ENCODE measurements at places on chromosomes 6 and 20.

DNA sequence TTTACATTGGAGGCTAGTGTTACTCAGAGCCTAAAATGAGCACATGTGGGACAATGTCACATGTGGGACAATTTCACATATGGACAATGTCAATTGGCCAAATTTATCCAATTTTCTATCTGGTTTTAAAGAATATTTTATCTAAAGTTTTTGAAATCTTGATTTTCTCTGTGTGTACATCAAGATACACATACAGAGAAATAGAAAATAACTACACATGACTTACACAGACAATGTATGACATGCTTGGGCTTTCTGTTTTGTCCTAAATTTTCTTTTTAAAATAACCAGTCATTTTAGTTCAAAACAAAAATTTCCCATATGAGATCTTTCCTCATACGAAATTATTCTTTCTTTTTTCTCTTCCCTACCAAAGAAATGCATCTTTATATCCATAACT lies 24.6 kb downstream of the GGTLC1 start:
- DNase-seq = no peak

DNA sequence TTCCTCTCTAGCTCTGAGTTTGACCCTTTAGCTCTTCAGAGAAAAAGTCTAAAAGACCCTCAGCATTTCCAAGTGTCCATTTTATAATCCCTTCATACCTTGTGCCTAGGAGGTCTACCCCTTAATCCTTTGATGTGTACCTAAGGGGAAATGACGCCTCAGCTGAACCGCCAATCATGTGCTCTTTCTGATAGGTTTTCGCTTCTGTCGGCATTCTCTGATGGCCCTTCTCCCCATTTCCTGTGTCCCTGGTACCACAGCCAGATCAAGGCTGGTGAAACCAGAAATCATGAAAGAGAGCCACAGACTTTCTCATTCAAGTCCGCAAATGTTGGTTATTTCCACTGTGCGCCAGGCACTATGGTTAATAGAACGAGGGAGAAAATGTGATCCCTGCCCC lies 333.9 kb downstream of the FARS2 start:
- DNase-seq = no peak

- no peak for DNase-seq
Observed at GRCh38 chr6:135637701-135638100, 140.2 kb upstream of the AHI1 start.

DNA sequence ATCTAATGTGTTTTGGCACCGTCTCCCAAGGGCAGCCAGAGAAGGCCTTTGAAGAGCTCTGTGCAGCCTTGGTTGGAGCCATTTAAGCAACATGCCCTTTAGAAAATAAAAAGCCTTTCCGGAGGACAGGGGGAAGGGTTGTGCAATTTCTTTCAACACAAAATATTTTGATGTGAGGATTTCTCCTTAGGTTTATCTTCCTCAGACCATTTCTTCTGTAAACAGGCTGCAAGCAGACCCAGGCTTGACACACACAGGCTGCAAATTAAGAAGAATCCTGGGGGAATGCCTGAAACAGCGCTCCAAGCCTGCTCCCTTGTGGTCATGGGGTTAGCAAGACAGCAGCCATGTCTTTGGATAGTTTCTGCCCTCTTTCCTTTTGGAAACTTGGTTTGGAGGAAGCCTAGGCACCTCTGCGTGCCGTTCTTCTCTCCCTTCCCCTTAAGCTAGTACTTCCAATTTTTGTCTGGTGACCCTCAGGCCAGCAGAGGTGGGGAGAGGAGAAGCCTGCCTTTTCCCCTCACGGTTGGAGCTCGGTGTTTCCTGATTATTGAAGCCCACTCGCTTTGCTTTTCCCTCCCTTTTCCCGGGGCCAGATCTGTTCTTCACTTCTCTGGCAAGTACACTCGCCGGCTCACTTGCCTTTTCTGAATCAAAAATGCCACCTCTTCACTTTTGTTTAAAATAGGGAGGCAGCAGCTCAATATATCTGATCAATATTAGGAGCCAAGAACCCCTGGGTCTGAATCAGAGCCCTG lies 39.6 kb upstream of the NOX3 start:
- DNase-seq = no peak

- DNase-seq = no peak
Observed at GRCh38 chr6:116017546-116018295, 43.0 kb downstream of the FRK start.

DNA sequence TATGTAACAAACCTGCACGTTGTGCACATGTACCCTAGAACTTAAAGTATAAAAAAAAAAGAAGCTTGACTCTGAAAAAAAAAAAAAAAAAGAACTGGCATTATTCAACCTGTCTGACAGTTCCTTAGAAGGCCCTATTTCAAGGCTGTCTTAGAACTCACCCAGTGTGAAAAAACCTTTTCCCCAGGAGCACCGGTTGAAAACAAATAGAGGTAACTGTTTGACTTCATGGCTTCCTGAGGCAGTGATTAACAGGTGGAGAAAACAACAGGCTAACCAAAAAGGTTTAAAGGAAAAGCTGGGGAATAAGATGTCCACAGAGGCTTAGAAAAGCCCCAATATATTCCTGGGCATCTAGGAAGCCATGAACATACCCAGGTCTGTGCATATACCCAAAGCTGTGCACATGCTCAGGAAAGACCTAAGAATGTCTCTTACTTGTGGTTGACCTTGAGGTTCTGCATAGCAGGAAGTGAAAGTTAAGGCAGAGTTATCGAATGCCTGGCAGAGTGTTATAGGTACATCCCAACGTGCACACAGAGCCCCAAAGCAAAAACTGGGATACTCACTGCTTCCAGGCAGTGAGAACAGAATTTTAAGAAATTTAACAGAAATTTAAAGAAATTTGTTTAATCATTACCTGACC lies 7.0 kb downstream of the UQCC1 start:
- DNase-seq = no peak

GRCh38 chr6:13847326-13848050 lies 33.1 kb upstream of the MCUR1 start:
- DNase-seq = no peak

GRCh38 chr20:25223765-25224720 lies 23.8 kb upstream of the PYGB start:
- DNase-seq = no peak

DNA sequence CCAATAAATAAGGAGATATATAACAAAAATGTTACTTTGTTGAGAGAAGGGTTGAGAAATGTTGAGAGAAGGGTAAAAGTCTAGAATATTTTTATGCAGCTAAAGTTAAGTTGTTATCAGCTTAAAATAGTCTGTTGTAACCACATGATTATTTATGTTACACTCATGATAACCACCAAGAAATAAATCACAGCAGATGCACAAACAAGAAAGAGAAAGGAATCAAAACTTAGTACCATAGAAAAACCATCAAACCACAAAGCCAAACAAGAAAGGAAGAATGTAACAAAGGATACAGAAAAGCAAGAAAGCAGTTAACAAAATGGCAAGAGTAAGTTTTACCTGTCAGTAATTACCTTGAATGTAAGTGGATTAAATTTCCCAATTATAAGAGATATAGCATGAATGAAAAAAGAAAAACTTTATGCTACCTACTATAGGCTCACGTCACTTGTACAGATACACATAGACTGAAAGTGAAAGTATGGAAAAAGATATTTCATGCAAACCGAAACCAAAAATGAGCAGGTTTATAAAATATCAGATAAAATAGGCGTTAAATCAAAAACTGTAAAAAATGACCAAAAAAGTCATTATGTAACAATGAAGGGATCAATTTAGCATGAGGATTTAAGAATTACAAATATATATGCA lies 93.6 kb downstream of the STXBP5 start:
- no peak for DNase-seq

DNA sequence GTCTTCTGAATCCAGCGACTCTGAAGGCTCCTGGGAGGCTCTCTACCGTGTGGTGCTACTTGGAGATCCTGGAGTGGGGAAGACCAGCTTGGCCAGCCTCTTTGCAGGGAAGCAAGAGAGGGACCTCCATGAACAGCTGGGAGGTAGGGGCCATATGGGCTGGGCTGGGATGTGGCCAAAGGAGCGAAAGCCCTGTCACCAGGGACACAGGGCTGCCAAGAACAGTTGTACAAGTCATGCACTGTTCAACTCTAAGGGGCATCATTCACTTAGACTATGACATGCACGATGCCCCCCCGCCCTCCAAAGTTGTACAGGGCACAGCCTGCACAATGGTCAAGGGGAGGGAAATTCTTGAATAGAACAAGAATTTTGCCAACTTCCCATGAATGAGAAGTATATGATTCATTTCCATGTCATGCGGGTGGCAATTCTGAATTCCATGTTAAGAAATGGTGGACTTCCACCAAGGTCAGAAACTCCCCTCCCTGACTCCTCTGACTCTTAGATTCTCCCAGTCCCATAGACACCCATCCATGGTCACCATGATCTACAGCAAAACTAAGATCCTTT lies 1.6 kb downstream of the REM1 start:
- no peak for DNase-seq

- no peak for DNase-seq
Observed at GRCh38 chr6:163146036-163146435, 268.5 kb upstream of the QKI start.

DNA sequence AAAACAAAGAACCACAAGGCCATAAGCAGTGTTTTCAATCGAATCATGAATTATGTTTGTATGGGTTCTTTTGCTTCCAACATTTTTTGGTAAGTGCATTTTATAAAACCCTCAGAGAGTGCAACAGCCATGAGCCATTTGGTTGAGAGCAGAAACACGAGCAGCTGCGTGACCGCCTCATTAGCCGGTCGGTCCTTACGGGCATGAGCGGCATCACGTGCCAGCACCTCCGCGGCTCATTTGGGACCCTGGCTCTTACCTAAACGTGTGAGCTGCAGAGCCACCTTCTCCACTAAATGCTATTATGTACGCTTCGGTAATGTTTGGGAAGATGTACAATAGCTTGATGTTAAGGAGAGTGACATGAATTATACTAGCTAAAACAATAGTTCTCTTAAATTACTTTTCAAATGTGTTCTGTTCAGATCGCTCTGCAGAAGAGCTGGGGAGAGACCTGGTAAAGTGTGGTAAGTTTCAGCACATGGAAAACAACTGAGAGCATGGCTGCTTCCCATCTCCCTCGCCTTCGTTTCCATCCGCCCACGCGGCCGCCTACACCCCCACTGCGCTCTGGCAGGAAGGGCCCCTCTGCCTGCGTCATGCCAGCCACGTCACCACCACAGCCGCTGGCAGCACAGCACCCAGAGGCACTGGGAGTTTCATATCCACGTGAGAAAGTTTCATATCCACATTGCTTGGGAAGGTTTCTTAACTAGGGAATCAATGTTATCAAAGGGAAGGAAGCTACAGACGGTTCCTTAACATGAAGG lies 23.7 kb upstream of the PDE10A start:
- no peak for DNase-seq

GRCh38 chr6:11403035-11403601 lies 134.4 kb upstream of the TMEM170B start:
- no peak for DNase-seq

All from glomerular endothelial cell (primary cell).